ENCODE measurements at places on chromosomes 2 and 18.

DNA sequence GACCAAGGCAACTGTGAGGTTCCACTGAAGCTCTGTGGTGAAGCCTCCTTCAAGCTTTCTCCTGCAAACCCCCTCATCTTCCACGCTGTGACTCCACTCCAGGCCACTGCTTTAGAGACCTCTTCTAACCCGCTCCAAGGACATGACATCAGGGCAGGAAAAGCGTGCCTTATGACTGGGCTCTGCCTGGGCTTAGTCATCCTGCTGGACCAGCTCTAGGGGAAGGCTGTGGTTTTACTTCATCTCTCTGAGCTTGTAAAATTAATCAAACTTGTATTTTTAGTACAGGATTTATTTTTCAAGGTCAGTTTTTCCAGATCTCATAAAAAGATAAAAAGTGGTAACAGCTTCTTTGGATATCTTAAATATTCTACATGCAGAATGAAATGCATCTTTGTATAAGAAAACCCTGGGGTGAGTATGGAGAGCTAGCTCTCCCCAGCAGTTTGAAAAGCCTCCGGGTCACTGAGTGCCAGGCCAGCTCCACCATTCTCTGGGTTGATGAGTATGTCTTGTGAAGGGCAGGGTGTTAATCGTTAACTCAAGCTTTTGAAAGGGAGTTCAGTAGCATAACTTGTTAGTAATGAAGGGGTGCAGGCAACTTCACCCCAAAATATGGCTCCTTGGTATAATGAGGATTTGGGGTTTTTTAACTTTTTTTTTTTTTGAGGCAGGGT lies 33.1 kb upstream of the YPEL5 start:
- DNase-seq = no peak

GRCh38 chr2:19201911-19202462 lies 156.4 kb downstream of the OSR1 start:
- no peak for DNase-seq

DNA sequence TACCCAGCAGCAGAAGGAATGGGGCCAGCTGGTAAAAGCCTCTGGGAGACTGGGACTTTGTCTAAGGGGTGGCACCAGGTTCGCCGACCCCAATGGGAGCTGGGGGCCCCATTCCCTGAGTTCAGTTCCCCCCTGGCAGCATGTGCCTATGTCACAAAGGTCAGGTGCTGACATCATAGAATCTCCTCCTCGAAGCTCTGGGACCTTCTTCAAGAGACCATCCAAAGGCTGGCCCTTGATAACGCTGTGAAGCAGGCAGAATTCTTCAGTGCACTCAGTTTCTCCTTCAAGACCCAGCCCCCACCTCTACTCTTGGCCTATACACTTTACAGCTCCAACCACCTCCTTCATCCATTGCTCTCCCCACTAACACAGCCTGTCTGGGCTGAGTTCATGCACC lies at the start of gene PRR30:
TSS of gene PRR30 (minus strand) at position 101 of the 400 bp plus-strand sequence. CDS start 1,081 bp downstream, outside the sequence.
- DNase-seq = no peak

DNA sequence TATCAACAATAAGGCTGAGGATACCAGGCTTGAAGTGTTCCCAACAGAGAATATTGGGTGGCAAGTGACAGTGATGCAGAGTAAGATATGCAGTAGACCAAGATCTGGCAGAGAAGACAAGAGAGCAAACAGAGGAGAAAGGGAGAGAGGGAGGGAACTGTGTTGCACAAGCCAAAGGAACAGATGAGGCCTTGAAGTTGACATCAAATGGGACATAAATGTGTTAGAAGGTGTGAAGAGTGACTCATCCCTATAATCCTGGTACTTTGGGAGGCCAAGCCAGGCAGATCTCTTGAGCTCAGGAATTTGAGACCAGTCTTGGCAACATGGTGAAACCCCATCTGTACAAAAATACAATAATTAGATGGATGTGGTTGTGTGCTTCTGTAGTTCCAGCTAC lies 342.9 kb downstream of the PARD3B start:
- no peak for DNase-seq

DNA sequence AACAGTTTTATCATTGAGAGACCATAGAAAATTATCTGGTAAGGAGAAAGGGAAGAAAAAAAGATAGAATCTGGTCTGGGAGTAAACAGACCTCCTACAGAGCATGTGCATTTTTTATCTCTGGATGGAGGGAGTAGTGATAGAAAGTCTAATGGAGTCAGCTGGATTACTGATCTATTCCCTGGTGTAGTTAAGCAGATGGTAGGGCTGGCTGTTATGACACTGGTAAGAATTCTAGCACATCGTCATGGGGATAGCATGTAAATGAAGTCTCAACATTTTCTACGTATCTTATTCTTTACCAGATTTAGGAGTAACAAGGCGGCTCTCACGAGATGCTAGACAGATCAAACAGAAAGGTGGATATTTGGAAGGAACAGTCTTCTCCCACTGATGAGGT lies 407.4 kb downstream of the NRXN1 start:
- no peak for DNase-seq
